Neural progenitor cell (in vitro differentiated cells): ENCODE measurements at places on chromosomes 11 and 22.

GRCh38 chr11:66068923-66069714 is 953 bp upstream of the PACS1 start:
- DNase-seq, result no peak

GRCh38 chr22:42801252-42802080 is 55.6 kb downstream of the ARFGAP3 start:
- no peak for DNase-seq

DNA sequence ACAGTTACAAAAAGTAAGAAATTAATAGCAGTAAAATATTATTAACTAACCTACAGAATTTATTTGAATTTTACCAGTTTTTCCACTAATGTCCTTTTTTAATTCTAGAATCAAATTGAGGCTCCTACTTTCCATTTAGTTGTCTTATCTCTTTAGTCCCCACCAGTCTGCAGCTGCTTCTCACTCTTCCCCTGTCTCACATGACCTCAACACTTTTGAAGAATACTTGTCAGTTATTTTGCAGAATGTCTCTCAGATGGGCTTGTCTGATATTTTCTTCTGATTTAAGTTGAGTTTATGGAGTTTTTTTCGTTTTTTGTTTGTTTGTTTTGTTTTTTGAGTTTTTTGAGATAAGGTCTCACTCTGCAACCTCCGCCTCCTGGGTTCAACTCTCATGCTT is 74.3 kb upstream of the ADORA2A start:
- no peak for DNase-seq

DNA sequence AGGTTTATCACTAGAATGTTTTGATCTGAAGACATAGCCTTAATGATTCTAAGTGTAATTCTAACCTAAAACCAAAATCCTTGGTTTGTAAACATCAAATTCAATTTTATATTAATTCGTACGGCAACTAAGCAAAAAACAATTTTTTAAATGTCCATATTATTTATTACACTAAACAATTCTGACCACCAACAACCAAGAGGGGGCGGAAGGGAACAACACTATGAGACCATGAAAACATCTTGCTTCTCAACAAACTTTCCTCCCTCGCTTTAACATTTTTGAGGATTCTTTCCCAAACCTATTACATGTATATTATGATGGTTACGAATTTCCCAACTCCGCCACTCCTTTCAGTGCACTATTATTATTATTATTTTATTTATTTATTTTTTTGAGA is 6.5 kb upstream of the UCP2 start:
- DNase-seq, result no peak

DNA sequence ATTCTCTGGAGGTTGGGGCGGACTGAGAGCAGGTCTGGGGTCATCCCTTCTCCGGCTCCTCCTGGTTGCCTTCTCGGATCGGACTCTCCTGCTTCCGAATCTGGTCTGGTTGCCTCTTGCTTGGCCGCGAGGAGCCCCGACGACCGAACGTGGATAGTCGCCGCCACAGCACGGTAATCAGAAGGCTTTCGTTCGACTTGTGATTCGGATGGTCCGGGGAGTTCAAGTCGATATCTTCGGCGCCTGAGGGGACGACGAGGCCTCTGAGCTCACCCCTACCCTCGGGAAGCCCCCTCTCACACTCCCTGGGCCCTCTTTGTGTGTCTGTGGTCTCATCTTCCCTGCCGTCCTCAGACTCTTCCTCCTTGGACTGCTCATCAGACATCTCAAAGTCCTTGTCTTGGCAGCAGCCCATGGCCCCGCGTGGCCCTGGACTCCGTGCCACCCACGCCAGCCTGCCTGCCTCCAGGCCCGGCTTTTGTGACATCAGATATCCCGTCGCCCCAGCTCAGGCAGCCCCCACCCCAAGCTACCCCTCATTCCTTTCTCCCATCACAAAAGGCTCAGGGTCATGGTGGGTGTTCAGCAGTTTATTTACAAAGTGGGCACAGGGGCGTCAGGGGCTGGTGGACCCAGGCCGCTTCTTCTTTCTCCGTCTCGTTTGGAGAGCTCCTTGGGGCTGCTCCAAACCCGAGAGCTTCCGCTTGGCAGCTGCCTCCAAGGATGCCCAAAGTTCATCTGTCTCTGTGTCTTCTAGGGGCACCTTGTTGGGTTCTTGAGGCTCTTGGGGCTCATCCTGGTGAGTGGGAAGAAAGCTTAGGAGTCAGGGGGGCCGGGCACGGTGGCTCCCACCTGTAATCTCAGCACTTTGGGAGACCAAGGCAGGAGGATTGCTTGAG is at the start of gene TEX54:
Gene TEX54, minus strand, starts transcription at position 506 of the 899 bp plus-strand sequence.
- DNase-seq, result no peak

- DNase-seq, result peak; percentile 75
These were observed 90.4 kb upstream of the BIRC3 start for GRCh38 chr11:102226702-102227490.

DNA sequence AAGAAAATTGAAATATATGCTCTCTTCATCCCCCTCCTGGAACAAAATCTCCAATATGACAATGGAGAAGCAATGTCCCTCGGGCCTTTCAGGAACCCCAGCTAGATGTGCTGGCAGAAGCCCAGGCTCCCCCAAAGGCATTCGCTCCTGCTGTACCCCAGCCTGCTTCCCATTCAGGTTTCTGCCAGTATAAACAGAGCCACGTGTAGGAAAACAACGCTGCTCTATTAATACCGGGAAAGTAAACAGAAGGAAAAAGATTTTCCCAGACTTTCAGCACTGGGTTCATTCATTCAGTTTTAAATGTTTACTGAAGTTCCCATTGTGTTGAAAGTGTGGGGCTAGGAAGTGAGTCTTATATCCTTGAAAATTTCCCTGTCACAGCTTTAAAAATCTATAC is 147.1 kb downstream of the CADM1 start:
- no peak for DNase-seq

DNA sequence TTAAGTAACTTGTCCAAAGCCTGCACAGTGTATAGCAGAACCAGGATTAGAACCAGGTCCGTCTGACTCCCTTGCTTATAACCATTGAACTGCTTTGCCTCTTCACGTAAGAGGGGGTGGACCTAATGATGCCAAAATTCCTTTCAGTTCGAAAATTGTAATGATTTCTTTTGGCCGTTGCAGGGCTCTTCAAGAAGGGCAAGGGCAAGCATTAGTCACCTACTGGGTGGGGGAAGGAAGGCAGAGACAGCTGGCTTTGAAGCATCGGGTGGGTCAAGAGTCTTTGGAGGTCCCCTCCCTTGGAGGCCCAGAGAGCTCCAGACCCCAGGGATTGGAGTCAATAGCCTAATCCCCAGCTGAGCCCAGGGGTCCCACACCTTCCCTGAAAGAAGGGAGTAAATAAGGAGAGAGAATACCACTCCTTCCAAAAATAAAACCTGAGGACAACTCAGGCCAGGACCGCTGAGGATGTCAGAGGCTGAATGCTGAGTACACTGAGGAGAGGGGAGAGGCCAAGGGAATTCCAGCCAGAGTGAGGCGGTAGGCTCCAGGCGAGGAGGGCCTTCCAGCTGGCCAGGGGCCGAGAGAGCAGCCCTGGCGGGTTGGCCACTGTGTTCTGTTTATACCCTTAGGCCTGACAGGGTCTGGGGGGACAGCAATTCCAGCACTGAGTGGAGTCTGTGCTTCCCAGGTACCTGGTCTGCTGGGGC is 14.1 kb downstream of the CREB3L1 start:
- no peak for DNase-seq

DNA sequence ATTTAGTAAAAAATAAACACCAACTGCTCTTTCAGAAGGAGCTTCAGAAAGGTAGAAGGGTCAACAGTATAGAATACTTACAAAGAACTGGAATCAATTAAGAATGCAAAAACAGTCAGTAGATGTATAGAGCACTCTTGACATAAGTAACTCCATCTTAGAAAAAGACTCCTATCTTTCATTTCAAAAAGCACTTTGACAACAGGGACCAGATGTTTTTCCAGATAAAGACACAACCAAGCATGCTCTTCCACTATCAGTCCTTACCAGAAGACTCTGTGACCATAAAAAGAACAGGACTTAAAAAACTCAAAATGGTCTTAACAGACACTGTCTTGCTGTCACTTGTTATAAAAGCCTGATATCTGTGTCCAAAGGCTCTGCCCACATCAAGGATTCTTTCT is 5.2 kb downstream of the SLC25A17 start:
- no peak for DNase-seq

DNA sequence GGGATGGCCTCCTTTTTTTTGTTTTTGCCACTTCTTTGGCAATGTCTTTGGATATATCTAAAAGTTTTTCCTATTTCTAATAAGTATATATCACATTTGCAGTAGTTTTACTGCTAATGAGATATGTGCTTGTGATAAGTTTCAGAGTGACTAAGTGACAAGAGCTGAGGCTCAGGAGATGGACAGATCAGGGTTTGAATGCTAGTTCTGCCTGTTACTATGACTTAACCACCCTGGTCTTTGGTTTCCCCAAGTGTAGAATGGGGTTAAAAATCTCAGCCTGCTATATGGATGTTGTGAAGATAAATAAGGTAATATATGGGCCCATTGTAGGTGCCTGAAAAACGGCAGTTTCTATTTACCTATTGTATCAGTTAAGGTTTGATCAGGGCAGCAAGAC is 9.1 kb upstream of the MICAL2 start:
- DNase-seq, result no peak

DNA sequence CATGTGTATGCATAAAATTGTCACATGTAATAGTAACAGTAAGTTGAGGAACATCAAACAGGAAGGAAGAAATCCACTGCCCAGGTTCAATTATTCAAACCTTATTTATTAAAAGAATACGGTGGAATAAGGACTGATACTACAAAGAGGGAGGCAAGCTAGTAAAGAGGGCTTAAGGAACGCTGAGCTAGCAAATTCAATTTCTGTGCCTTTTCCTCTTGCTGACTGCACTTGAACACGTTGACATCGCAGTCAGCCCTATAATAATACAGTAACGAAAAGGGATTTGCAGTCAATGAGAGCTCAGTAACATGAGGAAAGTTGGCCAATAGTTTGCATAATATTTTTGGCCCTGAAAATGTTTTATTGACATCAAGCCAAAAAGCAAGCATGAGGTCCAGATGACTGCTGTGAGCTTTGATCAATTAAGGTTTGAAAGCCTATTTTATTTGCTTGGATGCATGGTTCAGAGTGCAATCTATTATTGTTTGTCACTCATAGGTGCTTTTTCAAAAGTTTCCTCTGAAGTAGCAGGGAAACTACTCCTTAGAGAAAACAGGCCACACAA is 861.8 kb downstream of the LRRC4C start:
- DNase-seq, result no peak

DNA sequence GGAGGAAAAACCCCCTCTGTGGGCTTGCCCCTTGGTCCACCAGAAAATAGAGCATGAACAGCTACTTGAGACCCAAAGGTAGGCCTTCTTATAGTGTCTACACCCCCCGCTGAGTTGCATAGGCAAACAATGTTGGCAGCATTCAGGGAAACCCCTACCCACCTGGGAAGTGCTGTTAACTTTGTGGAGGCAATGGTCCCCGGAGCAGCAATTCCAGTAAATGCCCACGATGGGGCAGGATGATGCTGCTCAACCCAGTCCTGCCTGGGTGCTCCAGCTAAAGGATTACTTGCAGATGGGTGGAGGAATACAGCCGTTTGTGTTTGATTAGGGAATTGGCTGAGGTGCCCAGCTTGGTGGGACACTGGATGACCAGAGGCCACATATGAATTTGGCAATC is 381.3 kb upstream of the ANO5 start:
- DNase-seq, result peak; percentile 62

DNA sequence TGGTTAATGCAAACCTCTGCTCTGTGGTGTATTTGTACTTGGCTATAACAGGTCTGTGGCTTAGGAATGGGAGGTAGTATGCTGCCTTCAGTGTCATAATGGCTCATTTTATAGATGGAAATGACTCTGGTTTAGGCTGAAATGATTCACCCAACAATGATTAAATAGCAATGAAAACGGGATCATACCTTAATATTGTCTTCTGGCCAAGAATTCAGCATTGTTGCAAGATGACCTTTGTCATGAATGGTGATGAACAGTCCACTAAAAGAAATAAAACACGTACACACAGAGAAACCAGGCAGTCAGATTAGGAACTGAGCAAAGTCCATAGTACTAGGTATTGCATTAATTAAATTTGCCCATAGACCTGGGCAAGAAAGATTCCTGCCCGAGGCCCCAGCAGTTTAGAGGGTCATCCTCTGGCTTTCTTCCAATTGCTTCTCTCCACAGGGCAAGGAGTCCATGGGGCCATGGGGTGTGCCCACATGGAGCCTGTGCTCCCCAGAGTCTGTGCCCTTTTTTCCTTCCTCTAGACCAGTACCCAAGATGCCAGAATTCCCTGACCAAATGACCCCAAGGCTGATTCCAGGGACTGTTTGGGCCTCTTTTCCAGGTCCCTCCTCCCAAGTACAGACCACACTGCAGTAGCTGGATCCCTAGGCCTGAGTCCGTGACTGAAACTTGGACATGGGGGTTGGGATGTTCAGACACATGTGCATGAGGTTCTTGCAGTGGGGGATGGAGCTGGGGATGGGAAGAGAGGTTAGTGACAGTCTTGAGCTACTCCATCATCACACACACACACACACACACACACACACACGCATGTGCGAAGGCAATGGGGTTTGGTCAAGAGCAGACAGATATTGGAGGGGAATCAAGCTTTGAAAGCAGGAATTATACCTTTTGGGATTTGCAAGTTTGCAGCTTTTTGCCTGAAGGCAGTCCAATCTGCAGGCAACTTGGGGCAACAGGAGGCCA is 134.2 kb downstream of the CCDC81 start:
- no peak for DNase-seq

DNA sequence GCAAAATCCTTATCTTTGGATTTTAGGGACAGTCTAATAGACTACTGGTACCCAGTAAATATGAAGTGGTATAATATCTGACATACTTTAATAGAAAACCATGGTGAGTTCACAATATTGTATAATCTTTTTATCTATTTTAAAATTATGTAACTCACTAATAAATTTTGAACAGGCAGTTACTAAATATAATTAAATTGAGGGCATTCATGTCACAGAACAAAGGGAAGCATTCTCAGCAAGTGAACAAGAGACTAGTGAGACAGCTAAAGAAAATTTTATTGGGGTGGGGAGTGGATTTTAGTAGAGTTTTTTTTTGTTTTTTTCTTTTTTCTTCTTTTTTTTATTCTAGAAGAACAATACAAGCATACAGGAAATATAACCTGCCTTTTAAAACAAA is 55.0 kb downstream of the DNAJC24 start:
- DNase-seq, result no peak

DNA sequence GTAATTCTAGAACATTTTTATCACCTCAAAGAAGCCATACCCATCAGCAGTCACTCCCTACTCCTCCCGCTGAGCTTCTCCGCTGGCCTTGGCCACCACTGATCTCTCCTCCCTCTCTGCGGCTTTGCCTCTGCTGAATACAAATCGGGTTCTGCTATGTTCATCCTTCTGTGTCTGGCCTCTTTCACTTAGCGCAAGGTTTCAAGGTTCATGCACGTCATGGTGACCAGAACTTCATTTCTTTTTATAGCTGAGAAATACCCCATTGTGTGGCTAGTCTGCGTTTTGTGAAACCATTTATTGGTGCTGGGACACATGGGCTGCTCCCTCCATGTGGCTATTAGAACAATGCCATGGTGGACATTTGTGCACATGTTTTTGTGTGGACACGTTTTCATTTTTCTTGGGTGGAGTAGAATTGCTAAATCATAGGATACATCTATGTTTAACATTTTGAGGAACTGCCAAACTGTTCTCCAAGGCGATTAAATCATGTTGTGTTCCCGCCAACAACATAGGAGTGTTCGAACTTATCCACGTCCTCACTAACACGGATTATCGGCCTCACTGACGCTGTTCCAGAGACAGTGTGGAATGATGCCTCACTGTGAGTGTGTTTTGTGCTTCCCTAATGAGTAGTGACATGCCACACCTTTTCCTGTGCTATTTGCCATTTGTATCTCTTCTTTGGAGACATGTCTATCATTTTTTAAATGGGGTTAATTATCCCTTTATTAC is 24.2 kb upstream of the KRTAP5-6 start:
- no peak for DNase-seq
